Vein endothelial cell (primary cell): ENCODE measurements at places on chromosomes 7 and 10. TPM values are rescaled to one million over a fixed set of nuclear protein-coding genes. Genes with fewer than 3 reads are reported as not detected.

Gene LHPP
- total RNA-seq: 3.5 and 4.2 TPM in 2 replicates

Gene NUDT13
- total RNA-seq: 1.3 and 2.0 TPM in 2 replicates

Gene TCF7L2
- 5.7 and 9.8 TPM in 2 replicates for total RNA-seq

Gene PAOX
- 4.8 and 5.9 TPM in 2 replicates for total RNA-seq

Gene ACTL6B
- not detected in 2 replicates for total RNA-seq

Gene FAM24B
- 5.4 and 5.6 TPM in 2 replicates for total RNA-seq

Gene ITIH5
- not detected in 2 replicates for total RNA-seq

Gene SPDYE1
- not detected in 2 replicates for total RNA-seq

Gene GRID1
- total RNA-seq: 0.10 TPM in 1 of 2 replicates, not detected in the other

Gene CEP55
- 18.9 and 39.1 TPM in 2 replicates for total RNA-seq

Gene MYO3A
- not detected in 2 replicates for total RNA-seq

Gene GJD4
- not detected in 2 replicates for total RNA-seq

Gene COMMD3
- 33.0 and 35.5 TPM in 2 replicates for total RNA-seq

Gene LRRC17
- 5.9 and 16.3 TPM in 2 replicates for total RNA-seq
